RWPE2 (cell line): ENCODE measurements at places on chromosomes 5 and 9.

DNA sequence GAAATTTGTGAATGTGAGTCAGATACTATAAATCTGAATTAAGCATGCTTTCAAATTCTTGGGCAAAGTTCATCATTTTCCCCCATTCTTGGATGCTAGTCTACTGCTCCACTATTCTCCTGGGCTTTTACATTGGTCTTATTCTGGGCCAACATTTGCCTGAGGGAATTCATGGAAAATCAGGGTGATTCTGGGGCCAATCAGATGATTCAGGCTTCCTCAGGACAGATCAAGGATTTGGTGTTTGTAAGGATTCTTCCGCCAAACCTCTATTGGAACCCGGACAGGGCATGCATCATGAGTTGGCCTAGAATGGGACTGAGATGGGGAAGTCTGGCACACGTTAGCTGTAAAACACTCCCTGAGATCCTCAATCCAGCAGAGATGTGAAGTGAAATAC is 113.8 kb downstream of the MEF2C start:
- DNase-seq, result no peak

DNA sequence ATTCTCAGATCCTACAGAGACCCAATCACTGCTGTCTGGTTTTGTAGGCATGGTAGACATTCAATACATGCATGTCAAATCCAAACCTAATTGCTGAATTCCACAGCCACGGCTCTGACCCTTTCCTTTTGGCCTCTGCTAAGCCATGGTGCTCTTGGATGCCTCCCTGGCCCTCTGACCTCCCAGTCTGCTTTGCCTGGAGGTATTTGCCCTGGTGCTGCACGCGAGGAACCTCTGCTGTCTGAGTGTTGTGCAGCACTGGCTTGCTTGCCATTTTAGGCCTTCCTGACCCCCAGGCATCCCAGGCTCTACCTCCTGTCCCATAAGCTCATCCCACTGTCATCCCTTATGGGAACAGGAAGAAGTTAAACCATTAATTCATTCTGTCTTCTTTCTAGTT is 60.9 kb downstream of the DOCK2 start:
- DNase-seq, result no peak

GRCh38 chr5:116702776-116703175 is 128.2 kb upstream of the SEMA6A start:
- no peak for DNase-seq

GRCh38 chr5:96297867-96298266 is 135.2 kb downstream of the PCSK1 start:
- no peak for DNase-seq

DNA sequence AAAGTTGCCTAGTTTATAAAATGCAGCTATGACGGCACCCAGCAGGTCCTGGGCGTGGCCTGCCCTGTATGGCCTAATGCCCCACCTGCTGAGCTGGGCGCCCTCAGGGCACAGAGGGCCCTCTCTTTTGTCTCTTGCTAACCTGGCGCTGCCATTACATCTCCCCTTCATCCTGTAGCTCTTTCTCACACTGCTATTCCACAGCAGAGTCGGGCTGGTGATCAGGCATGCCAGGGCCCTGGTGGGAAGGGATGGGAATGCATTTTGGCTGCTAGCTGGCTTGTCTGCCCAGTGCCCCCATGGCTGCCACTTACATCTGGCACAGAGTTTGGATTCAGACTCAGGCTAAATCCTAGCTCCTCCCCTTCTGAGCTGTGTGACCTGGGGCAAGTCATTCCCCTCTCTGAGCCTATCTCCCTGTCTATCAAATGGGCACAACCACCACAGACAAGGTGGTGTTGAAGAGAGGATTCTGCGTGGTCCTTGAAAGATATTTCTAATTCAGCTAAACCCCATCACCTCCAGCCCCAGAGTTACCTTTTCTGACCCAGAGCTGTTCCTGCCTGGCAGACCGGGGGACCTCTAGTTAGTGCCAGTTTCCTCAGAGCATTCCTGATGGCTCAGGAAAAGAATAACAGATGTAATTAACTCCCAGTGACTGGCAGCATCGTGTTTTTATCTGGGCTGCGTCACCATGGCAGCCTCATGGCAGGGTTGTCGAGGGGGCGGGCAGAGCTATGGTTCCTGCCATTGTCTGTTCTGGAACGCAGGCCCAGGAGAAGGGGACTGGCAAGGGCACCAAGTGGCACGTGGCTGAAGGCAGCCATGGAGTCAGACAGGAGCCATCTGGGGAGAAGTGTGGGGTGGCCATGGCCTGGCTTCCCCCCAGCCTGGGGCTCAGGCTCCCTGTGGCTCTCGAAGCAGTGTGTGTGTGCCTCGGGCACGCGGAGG is 6.3 kb downstream of the PRR7 start:
- DNase-seq, result no peak

GRCh38 chr5:57700484-57700883 is 217.9 kb upstream of the ACTBL2 start:
- no peak for DNase-seq

DNA sequence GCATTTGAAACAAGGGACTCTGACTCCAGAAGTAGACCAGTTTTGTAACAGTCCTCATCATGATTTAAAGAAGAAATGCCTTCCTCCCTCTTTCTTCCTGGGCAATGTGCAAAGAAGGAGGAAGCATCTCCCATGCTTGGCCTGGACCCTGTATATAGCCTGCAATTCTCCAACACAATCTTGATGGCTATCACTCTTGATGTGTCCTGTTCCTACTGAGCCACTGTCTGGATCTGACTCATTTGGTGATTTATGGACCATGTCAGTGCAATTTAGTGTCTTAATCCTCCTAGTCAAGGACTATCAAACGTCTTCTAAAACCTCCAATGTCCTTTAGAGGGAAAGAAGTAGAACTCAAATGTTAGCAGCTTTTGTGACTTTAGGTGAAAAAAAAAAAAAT is 697.3 kb downstream of the TLR4 start:
- no peak for DNase-seq

DNA sequence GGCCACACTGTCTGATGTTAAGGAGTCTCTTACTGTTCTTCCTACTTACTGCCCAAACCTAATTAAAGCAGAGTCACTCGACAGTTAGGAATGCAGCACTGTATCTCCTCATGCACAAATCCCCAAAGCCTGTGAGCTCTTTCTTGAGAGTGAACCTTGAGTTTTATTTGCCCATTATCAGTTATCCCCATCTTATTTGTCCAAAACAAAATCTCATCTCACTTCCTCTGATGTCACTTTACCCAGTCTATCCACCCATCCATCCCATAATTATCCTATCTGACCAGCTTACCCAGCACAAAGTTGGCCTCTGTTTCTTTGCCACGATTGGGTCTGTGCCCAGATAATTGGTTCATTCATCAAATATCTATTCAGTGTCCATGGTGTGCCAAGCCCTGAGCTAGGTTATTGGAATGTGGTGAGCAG is 250.8 kb downstream of the SLIT3 start:
- DNase-seq, result no peak

DNA sequence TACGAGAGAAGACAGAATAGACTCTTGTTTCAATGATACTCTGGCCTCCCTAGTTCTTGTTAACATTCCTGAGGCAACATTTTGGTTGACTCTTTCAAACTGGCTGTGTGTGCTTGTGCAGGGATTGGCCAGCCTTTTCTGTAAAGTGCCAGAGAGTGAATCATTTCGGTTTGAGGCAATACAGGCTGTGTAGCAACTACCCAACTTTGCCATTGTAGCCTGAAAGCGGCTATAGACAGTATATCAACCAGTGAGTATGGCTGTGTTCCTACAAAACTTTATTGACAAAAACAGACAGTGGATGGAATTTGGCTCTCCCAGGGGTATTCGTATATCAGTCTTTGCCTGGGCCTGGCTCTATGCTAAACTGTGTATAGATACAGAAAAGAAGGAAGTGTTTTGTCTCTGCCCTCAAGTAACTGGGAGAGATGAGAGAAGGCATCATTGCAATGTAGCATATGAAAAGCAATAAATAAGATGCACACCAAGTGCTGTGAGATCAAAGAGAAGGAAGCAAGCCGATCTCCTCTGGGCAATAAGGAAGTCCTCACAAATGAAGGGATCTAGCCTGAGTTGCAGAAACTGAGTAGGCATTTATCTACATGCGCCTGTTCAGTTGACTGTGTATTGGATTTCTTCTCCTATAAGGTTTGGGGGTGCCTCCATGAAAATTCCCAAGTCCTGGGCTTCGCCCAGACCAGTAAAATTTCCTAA is 568.0 kb upstream of the KLF4 start:
- no peak for DNase-seq

GRCh38 chr5:160537940-160538339 is 116.3 kb downstream of the PTTG1 start:
- DNase-seq, result no peak

DNA sequence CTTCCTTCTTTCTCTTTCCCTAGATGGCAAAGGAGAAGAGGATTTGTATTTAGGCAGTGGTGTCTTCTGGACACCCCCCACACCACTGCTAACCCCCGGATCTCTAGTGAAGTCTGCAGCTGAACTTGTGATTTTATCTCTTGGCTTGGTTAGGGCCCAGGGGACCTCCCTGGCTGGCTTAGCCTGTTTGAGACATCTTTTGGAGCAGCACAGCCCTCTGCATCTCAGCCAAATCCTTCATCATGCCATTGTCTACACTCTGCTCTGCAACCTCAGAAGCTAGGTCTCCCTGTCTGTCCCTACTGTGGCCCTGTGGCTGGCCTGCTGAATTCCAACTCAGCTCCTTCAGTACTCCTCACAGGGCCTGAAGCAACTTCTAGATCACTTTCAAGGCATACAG is 81.7 kb downstream of the MUSK start:
- DNase-seq, result no peak

DNA sequence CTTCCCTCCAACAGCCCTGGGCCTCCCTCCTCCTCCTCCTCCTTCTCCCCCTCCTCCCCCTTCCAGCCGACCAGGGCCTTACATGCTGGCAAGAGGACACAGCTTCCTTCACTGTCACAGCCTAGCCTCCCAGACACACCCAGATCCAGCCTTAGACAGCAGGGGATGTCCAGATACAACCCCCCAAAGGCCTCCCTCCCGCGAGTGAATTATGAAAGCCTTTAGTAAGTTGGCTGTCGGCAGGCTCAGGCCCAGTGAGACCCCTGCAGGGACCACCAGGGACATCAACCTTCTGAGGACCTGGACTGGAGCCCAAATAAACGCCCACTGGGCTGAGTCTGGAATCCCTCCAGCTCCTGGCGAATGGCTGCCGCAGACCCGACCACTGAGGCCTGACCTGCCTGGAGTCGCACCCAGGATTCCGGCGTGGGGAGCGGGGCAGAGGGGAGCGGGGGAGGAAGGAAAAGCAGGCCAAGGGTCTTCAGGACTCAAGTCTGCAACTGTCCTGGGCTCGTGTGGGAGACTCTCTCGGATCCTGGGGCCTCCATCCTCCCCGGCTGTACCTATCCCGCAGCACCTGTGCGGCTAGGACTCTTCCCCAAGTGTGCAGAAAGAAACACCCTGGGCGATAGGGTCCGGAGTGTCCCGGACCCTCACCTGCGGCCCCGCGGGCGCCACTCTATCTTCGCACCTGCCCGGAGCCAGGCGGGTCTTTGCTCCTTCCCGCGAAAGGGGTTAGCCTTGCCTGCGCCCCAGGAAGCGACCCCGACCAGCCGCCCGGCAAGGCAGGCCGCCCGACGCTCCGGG is 705 bp downstream of the SEPTIN8 start:
- DNase-seq, result peak; percentile 63

- no peak for DNase-seq
Observed at GRCh38 chr5:116514421-116514970, 60.1 kb downstream of the SEMA6A start.

DNA sequence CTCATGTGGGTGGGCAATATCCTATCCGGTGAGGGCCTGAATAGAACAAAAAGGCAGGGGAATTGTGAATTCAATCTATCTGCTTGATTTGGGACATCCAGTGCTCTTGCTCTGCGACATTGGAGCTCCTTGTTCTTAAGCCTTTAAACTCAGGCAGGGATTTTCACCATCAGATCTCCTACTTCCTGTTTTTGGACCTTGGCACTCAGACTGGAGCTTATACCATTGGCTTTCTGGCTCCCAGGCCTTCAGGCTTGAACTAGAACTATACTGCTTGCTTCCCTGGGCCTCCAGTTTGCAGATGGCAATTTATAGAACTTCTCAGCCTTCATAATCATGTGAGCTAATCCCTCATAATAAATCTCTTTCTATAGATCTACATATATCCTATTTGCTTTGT is 134.3 kb upstream of the CLINT1 start:
- DNase-seq, result no peak

DNA sequence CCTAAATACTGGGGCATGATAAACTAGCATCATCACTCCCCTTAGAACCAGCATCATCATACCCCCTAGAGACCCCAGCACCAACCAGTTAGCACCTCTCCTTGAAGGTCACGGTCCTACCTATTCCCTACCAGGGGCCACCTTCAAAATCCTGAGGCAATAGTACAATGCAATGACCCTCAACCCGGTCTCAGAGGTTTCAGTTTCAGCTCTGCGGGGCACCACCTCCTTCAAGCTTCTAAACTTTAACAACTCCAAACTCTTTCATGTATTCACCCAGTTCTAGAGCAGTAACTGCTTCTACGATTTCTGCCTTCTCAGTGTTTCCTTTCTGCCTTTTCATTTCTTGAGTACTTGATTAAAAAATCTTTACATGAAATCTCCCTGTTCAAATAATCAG is 130.1 kb upstream of the EPB41L4A start:
- no peak for DNase-seq

DNA sequence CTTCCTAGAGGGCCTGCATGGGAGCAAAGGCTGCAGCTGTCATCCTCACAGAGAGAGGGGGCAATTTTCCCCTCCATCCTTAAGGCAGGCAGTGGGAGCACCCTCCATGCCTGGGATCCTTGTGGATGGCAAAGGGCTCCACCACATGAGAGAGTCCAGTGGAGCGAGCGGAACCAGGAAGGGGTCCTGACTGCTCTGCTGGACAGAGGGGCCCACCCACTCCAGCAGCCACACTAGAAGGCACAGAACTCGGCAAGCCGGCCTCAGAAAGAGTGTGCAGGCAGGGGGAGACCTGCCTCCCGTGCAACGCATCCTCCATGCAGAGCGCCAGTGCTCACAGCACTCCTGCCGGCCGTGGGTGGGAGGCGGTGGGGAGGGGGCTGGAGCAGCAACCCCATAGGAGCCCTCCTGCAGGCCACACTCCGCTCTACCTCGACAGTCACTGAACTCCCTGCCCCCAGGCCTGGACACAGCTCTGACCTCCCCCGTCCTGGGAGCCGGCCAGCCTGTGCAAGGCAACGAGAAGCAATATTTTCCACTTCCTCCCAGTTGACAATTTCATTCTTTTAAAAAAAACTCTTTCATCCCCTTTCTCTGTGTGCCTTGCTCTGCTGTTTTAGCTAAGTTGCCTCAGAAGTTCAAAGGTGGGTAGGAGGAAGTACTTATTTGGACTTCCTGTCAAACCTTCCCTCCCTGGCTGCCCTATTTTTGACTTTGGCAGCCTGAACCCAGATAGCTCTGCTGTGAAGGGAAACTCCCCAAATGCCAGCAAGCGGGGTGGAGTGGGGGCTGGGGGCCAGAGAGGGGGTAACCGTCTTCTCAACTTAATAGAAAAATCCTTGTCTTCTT is 5.3 kb upstream of the LCP2 start:
- no peak for DNase-seq

- DNase-seq, result no peak
Observed at GRCh38 chr9:97936998-97937397, 974 bp downstream of the HEMGN start.

GRCh38 chr5:64834611-64835010 is 65.9 kb downstream of the CWC27 start:
- DNase-seq, result no peak
